ENCODE measurements at places on chromosomes 1 and 21. TPM values are rescaled to one million over a fixed set of nuclear protein-coding genes. Genes with fewer than 3 reads are reported as not detected.

- DNase-seq = no peak
Measured at GRCh38 chr1:203089001-203089650, 3.3 kb upstream of the MYOG start.

- DNase-seq = no peak
Measured at GRCh38 chr21:35783721-35784120, 276.6 kb downstream of the SETD4 start.

DNA sequence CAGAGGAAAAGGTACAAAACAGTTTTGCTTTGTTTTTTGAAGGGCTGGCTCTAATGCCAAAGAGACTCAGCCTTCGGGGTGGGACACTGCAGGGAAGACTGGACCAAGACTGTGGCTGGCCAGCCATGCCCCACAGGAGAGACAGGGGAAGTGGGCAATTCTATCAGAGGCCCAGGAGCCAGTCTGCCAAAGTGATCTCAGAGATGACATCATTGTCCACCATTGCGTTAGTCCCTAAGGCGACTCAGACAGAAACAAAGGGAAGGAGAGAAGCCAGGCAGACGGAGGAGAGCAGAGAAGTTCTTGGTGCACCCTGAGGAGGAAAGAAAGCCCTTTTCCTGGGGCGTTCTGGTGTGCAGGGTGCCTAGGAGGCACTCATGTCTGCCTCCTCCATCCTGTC is 26.4 kb downstream of the OPTC start:
- DNase-seq = peak; percentile 81

- DNase-seq = no peak
Measured at GRCh38 chr1:21329209-21329844, 39.1 kb upstream of the ECE1 start.

- no peak for DNase-seq
Measured at GRCh38 chr1:93256433-93256832, 75.9 kb downstream of the CCDC18 start.

- peak; percentile 38 for DNase-seq
Measured at GRCh38 chr1:13583966-13584791, 547 bp downstream of the PDPN start.

DNA sequence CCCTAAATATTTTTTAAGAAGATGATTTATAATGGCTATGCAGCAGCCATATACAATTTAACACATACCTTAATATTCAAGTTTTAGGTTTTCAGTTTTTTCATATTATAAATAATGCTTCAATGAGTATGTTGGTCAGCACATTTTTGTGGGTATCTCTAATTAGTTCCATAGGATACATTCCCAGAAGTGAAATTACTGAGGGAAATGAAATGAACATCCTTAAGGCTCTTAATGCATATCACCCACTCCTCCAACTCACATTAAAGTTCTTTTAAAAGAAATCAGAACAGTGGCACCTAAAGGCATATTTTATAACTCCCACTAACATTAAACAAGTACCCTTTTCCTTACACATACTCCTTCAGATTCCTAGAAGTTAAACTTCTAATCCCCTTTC is 56.1 kb downstream of the EYA3 start:
- DNase-seq = no peak

DNA sequence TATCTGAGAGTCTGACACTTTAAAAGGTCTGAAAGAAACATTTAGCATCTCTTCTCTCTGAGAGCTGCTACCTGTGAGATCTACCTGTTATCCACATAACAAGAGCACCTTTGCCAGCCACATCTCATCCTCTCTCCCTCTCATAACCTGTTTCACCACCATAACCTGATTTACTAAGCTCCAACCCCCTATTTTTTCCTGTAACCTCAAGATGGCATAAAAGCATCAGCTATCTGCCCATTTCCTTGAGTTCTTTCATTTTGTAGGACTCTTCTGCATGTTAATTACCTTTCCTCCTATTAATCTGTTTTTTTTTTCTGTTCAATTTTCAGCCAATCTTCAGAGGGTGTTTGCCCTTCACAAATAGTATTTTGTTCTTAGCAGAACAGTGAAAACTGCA is 136.5 kb upstream of the KCNK1 start:
- DNase-seq = no peak

- no peak for DNase-seq
Measured at GRCh38 chr1:213779228-213779627, 208.5 kb upstream of the PROX1 start.

GRCh38 chr1:94061513-94062443 is 59.2 kb downstream of the ABCA4 start:
- peak; percentile 89 for DNase-seq

DNA sequence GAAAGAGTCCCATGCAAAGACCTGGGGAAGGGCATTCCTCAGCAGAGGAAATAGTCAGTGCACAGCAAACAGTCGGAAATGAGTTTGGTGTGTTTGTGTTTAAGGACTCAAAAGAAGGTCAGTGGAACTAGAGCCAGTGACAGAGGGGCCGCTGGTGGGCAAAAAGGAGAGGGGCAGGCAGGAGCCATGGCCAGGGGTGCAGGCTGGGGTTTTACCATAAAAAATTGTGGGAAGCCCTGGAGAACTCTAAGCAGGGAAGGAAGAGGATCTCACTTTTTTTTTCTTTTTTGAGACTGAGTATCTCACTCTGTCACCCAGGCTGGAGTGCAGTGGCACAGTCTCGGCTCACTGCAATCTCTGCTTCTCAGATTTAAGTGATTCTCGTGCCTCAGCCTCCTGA is 33.7 kb upstream of the TARDBP start:
- DNase-seq = no peak

GRCh38 chr1:234763910-234764309 is 153.9 kb upstream of the IRF2BP2 start:
- no peak for DNase-seq

GRCh38 chr1:3863231-3863935 is 6.1 kb downstream of the DFFB start:
- DNase-seq = no peak

DNA sequence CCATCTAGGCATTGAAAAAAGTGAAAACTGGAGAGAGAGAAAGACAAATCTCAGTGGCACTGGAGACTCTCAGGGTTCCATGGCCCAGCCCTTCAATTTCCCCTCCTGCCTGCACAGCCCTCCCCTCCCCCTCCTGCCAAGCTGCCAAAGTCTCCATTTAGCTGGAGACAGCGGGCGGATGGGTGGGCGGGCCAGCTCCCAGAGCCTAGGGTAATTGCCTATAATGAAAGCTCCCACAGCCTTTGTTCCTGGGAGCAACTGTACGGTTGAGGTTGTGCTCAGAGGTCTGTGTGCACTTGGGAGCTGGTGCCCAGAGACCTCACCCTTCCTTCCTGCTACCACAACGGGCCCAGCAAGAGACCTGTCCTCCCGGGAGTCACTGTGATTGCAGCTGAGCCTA is 89.6 kb downstream of the NAV1 start:
- DNase-seq = no peak

DNA sequence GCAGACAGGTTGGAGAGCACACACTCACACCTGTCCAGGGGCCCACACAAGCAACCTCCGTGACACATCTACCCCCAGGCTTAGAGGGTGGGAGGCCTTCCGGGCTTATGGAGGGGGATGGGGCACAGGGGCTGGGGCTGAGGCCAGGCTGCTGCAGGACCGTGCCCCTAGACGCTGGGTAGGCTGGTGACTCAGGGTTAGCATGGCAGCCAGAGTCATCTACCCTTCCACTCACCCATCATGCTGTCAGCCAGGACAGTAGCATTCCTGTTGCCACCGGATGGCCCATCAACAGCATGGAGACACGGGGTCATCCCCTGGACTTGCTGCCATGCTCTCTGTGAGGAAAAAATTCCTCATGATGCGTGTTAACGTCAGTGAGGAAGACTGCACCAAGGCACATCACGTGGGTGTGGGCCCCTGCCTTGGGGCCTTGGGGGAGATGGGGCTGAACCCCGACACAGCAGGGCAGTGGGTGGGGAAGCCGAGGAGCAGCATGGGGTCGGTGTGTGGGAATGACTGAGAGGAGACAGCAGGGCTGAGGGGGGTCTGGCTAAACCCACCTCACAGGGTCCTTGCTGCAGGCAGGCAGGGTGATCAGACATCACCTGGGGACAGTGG is 52.8 kb downstream of the WNT9A start:
- DNase-seq = no peak

DNA sequence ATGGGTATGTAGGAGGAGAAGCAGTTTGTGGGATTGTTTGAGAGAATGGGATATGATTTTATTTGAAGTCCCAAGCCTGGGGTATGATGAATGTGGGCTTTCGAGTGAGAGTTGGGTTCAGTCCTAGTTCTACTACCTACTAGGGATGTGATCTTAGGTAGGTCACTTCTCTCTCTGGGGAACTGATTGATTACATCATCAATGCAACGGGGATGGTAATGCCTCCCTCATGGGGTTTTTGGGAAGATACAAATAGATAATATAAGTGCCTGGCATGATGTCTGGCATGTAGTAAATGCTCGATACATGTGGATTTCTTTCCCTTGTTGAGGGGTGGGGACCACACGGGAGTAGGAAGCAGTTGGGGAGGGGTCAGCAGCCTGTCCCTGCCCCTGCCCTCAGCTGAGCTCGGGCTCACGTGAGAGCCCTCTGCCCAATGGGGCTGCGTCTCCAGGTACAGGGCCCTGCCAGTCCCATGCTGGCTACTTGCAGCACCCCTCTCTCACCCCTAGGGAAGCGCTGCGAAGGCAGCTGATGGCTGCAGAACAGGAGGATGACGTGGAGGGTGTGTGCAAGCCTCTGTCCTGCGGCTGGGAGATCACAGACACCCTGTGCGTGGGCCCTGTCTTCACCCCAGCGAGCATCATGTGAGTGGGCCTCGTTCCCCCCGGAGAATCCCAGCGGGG is 38.7 kb downstream of the AZIN2 start:
- no peak for DNase-seq

GRCh38 chr1:41650028-41650880 is 165.8 kb upstream of the EDN2 start:
- peak; percentile 22 for DNase-seq

DNA sequence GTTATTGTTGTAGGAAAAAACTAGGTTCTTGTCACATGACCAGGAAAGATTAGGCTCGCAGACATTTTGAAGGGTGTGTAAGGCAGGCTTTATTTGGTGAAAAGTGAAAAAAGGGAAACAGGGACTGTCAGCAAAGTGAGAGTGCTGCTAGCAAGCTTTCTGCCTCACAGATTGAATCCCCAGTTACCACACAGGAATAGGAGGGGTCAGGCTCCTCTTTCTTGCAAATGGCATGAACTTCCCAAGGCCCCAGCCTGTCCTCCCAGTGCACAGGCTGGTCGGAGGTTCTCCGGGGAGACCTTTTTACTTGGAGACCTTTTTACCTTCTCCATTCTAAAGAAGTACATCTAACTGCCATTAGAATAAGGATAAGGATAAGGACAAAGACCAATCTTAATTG is 42.1 kb downstream of the SYCP1 start:
- DNase-seq = no peak

- peak; percentile 60 for DNase-seq
Measured at GRCh38 chr21:14259747-14260146, 43.8 kb downstream of the RBM11 start.

UBE2U gene
- total RNA-seq = not detected

AMY2B gene
- total RNA-seq = 17.1 TPM

TESK2 gene
- 2.0 TPM for total RNA-seq

TMPRSS15 gene
- total RNA-seq = not detected

LORICRIN gene
- not detected for total RNA-seq

LINGO4 gene
- total RNA-seq = not detected

PYCR2 gene
- 34.3 TPM for total RNA-seq

SYNC gene
- total RNA-seq = 141 TPM
